ENCODE measurements at places on chromosomes 3 and 15. TPM values are rescaled to one million over a fixed set of nuclear protein-coding genes. Genes with fewer than 3 reads are reported as not detected.

NIPA2 gene
- 48.6 TPM for total RNA-seq

OR4M2 gene
- not detected for total RNA-seq

HTR3E gene
- not detected for total RNA-seq

MITF gene
- not detected for total RNA-seq

GOLGA8T gene
- total RNA-seq, result 0.49 TPM

NEK10 gene
- total RNA-seq, result 0.74 TPM

RBP2 gene
- not detected for total RNA-seq

ARPC4 gene
- total RNA-seq, result 265 TPM

KLHL18 gene
- total RNA-seq, result 25.1 TPM
